ENCODE measurements at places on chromosomes 5 and 9. TPM values are rescaled to one million over a fixed set of nuclear protein-coding genes. Genes with fewer than 3 reads are reported as not detected.

Gene LPAR1
- not detected for total RNA-seq

- H3K4me1 ChIP-seq, result peaks cover 4% of the 10 kb centered on the region
- DNase-seq, result peak; percentile 35
- H3K36me3 ChIP-seq, result no peaks in the 10 kb centered on the region
- H3K27ac ChIP-seq, result no peak overlapping the region
Observed at GRCh38 chr9:21252721-21253547, 13.1 kb upstream of the IFNA14 start.

Gene GGTA1
- total RNA-seq, result not detected

Gene GRM6
- total RNA-seq, result not detected

- H3K4me3 ChIP-seq, result peak overlapping the region; percentile 71
- H3K36me3 ChIP-seq, result no peaks in the 10 kb centered on the region
- H3K4me1 ChIP-seq, result peaks cover 66% of the 10 kb centered on the region
- peak overlapping the region; percentile 88 for H3K27ac ChIP-seq
Observed at GRCh38 chr9:137030006-137030405, 1.9 kb downstream of the FUT7 start.

GRCh38 chr5:26889815-26890214 is 148.6 kb downstream of the CDH9 start:
- no peaks in the 10 kb centered on the region for H3K4me1 ChIP-seq
- no peaks in the 10 kb centered on the region for H3K27me3 ChIP-seq

DNA sequence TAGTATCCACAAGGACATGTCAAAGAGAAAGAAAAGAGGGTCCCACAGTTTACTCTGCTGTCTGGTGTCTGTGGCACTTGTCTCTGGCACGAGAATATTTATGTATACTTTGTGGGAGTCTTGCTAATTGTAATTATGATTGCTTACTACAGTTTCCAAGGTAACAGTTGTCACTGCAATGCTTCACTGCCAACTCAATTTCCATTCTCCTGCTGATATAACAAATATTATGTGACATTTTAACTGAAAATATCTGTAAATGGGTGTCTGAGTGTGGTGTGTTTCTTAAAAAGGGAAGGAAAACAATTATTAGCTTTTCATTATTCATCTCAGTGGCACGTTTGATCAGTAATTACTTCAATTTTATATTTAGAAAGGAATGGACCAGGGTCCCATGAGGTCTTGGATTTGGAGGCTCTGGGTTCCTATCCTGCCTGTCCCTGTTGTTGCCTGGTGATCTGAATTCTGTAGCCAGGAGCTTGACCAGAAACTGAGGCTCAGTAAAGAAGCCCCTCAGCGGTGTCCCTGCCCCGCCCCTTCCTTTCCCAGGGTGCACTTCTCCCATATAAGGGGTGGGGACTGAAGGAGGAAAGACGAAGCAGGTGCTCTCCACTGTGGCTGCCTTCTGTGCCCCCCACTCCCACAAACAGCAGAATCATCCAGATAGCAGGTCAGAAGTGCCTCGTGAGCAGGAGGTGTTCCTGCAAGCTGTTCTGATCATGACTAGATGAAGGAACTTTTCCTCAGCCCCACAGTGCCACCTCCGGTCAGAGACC is 137.3 kb upstream of the KIF2A start:
- no peak overlapping the region for H3K27ac ChIP-seq
- peaks cover 8% of the 10 kb centered on the region for H3K27me3 ChIP-seq
- H3K36me3 ChIP-seq, result no peaks in the 10 kb centered on the region
- H3K4me1 ChIP-seq, result no peaks in the 10 kb centered on the region
- no peak for DNase-seq

GRCh38 chr5:50768634-50769033 is 102.2 kb downstream of the PARP8 start:
- H3K27me3 ChIP-seq, result no peaks in the 10 kb centered on the region
- DNase-seq, result no peak
- H3K27ac ChIP-seq, result no peak overlapping the region
- peaks cover 19% of the 10 kb centered on the region for H3K4me1 ChIP-seq
- H3K4me3 ChIP-seq, result no peak overlapping the region
- H3K36me3 ChIP-seq, result peaks cover 57% of the 10 kb centered on the region

DNA sequence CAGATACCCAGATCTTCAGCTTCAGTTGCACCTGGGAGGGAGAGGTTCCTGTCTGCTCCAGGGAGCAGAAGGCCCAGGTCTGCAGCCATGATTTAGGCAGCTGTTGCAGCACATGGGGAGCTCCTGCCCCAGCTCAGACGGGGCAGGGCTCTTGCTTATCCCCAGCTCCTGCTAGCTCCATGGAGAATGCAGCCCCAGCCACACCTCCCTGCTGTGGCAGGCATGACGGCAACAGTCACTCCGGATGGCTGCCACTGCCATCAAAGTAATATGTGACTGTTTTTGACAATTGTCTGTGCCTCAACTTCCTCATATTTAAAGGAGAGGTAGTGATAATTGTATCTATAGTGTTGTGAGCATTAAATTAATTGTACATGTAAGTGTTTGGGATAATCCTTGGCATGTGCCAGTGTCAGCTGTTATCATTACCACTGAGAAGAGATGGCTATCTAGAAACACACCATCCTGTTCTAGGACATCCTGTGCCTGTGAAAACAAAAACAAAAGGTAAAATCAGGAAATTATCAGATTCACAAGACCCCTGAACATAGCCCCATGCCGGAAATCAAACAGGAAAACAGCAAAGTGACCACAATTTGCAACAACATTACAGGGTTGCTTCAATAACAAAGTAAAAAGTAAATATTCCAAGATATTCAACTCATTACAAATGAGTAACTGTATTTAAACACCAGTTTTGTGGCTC is 1048.8 kb upstream of the ACO1 start:
- no peaks in the 10 kb centered on the region for H3K36me3 ChIP-seq
- H3K27me3 ChIP-seq, result no peaks in the 10 kb centered on the region
- H3K4me3 ChIP-seq, result no peak overlapping the region
- peak overlapping the region; percentile 77 for H3K27ac ChIP-seq

DNA sequence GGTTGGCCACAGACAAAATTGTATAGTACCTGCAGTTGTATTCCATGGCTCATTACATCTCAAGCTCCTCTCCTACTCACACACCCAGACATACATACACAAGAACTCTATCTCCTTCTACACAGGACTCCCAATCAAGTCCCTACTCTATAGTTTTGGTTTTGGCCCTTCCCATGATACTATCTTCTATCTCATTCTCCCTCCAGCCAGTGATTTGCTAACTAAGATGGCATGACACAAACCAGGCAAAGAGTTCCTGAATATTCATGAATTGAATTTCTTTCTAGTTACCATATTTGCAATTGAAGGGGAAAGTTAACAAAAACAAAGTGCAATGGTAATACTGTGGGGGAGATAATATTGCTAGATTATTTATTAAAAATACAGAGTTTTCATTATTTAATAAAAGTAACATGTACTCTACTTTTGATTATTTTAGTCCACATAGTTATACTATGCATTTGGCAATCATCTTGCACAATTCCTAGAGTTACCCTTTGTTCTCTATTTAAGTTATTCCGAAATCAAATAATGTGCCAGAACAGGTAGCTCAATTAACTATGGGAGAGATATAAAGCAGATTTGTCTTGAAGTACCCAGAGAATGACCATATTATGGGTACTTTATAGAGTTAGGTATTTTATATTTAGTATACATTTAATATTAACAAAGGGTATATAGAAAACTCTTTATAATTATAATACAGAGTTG is 9.6 kb upstream of the LURAP1L start:
- H3K27me3 ChIP-seq, result no peaks in the 10 kb centered on the region
- H3K4me1 ChIP-seq, result no peaks in the 10 kb centered on the region
- no peak for DNase-seq
- no peak overlapping the region for H3K4me3 ChIP-seq

- H3K27me3 ChIP-seq, result no peaks in the 10 kb centered on the region
- no peak for DNase-seq
- H3K36me3 ChIP-seq, result no peaks in the 10 kb centered on the region
- H3K4me3 ChIP-seq, result no peak overlapping the region
- no peak overlapping the region for H3K27ac ChIP-seq
Observed at GRCh38 chr5:145811834-145812625, 23.1 kb downstream of the PRELID2 start.
